Activated CD8-positive, alpha-beta memory T cell treated with anti-CD3 and anti-CD28 coated beads, Interleukin-2, amount 10 ng/mL, durations not matched to agents 7 days and 5 days (primary cell): ENCODE measurements at places on chromosomes 2 and 18. TPM values are rescaled to one million over a fixed set of nuclear protein-coding genes. Genes with fewer than 3 reads are reported as not detected.

CYP26B1 gene
- total RNA-seq: not detected

DUSP11 gene
- total RNA-seq: 23.9 TPM

NPAS2 gene
- total RNA-seq: 0.41 TPM

MATN3 gene
- total RNA-seq: not detected

QPCT gene
- total RNA-seq: 1.9 TPM

TANK gene
- total RNA-seq: 147 TPM

SNORC gene
- 1.8 TPM for total RNA-seq

KIF1A gene
- total RNA-seq: 0.76 TPM

TRAPPC12 gene
- total RNA-seq: 75.8 TPM

CCDC178 gene
- total RNA-seq: not detected

GKN1 gene
- not detected for total RNA-seq

CFAP65 gene
- total RNA-seq: not detected

USP37 gene
- 33.7 TPM for total RNA-seq

TLX2 gene
- total RNA-seq: 1.3 TPM

DPP4 gene
- 106 TPM for total RNA-seq

ODC1 gene
- 64.8 TPM for total RNA-seq

FSIP2 gene
- total RNA-seq: 0.09 TPM

PDCD1 gene
- 4.1 TPM for total RNA-seq

SUCLG1 gene
- total RNA-seq: 76.2 TPM

DNA sequence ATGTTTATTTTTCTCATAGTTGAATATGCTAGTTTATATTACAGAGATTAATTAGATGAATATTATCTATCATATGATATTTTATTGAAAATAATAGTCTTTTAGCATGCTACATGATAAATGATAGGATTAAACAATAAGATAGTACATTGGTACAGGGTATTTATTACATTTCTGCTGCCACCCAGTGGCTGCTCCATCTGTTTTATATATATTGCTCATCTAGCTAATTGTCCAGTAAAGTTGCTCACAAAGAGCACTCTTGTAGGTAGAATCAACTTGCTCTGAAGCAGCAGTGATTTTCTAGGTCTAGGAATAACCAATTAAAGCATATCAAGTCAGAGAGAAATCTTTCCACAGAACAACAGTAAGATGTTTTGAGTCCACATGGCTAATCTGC lies 183.3 kb downstream of the ASXL3 start:
- DNase-seq: no peak

DNA sequence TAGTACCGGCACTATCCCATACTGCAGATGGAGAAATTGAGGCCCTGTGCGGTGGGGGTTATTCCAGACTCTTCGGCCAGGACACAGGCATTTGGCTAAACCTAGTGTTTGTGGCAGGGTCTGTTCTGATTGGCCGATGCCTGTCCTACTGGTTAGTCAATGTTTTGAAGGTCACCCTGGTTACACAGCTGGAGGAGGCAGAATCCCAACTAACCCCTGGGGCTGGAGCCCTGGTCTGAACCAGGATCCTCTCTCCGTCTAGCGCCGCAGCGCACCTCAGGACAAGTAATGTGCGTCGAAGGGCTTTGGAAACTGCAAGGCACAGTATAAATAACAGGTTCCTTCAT lies 19.4 kb downstream of the TEX44 start:
- no peak for DNase-seq

GRCh38 chr2:72103161-72103560 lies 44.5 kb downstream of the CYP26B1 start:
- DNase-seq: peak; percentile 2

GRCh38 chr18:30163573-30163972 lies 879.0 kb downstream of the DSC3 start:
- no peak for DNase-seq

- DNase-seq: no peak
Observed at GRCh38 chr2:28776471-28776870, 24.8 kb downstream of the PPP1CB start.

DNA sequence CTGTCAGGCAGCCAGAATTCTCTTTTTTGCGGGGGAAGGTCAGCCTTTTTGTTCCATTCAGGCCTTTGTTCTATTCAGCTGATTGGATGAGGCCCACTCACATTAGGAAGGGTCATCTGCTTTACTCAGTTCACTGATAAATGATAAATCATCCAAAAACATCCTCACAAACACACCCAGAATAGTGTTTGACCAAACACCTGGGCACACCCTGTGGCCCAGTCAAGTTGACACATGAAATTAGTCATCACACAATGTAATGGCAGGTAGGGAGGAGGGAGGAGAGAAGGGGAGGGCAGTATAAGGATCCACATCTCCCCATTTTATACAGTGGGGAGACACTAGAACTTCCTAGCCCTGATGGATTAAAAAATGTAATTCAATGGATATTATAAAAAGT lies 8.3 kb upstream of the RMC1 start:
- no peak for DNase-seq

- peak; percentile 74 for DNase-seq
Observed at GRCh38 chr18:69947361-69948133, at the start of gene CD226. Gene CD226 (minus strand): TSS chr18:69947873. CDS start chr18:69947406, 467 bp downstream.

DNA sequence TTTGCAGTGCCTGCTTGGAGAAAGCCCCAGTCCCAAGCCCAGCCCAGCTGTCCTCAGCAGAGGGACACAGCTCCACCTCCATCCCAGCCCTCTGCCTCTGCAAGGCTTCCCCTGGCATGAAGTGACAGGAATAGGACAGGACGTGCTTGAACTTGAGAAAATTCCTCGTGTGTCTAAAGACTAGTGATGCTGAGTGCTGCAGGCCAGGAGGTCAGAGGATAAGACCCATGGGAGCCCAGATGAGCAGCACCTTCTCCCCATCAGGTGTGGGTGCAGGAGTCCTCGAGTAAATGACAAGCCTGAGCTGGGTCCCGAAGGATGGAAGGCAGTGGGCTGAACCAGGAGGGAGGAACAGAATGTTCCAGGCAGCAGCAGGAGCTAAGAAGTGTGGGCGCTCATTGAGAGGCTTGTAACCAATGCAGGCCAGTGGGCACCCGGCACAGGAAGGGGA lies 67.8 kb upstream of the UXS1 start:
- no peak for DNase-seq

- no peak for DNase-seq
Observed at GRCh38 chr2:229909090-229909489, 12.7 kb downstream of the TRIP12 start.

- DNase-seq: no peak
Observed at GRCh38 chr2:174198846-174199564, 49.3 kb downstream of the OLA1 start.

- no peak for DNase-seq
Observed at GRCh38 chr2:70531419-70532086, 22.1 kb downstream of the TGFA start.

GRCh38 chr2:198371921-198372543 lies 567.6 kb downstream of the PLCL1 start:
- peak; percentile 42 for DNase-seq

- no peak for DNase-seq
Observed at GRCh38 chr2:112256654-112257053, 1.8 kb upstream of the ZC3H8 start.

GRCh38 chr2:36701391-36701795 lies 4.9 kb downstream of the VIT start:
- DNase-seq: no peak

- DNase-seq: no peak
Observed at GRCh38 chr2:138447889-138448570, 53.5 kb upstream of the SPOPL start.

DNA sequence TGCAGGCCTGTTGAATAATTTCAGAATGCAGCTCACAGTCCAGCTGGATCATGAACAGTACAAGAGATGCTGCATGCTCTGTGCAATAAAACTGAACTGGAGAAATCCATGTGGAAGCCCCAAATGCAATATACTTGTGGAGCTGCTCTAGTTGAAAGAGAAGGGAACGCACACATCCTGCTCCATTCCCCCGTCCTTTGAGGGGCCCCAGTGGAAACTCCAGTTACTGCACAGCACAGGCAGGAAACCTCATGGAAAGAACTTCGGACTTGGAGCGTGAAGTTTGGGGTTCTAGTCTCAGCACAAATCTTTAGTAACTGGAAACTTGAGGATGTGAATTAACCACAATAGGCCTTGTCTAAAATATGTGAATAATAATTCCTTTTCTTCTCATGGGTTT lies 73.2 kb downstream of the PLA2R1 start:
- DNase-seq: no peak

DNA sequence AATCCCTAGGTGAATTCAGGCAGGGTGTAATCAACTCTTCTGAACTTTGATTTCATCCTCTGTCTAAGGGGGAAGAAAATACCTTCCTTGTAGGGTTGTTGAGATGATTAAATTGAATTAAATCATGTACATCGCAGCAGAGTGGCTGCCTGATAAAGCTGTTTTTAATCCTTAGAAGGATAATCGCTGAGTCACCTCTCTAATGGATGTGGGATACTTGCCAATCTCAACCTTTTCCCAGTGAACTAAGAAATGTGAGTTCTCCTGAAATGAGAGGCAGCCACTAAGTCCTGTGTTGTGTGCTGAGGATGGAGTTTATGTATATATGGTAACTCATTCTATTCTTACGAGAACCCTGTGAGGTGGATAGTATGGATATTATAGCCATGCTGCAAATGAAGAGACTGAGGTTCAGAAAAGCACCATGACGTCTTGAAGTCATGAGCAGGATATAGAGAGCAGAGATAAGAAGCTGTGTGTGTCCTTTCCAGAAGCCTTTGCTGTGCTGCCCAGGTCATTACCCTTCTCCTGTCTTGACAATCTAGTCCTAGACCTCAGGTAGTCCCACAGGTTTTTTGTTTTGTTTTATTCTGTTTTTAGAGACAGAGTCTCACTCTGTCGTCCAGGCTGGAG lies 93.3 kb downstream of the HNRNPLL start:
- DNase-seq: no peak

DNA sequence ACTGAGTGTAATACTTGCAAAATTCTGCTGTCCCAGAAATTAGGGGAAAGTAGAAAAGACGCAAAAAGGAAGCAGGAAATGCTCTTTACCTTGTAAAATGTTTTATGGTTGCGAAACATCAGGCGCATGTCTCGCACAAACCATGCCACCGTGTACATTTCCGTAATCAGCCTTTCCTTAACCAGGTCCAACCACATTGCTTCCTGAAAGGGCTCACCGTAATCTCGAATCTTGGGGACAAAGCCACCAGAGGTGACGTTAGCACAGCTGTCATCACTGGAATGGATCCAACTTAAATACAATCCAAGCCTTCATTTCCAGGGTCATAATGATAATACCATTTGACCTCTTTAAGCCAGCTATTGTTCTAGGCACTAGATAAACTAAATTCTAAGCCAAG lies 49.3 kb downstream of the SP110 start:
- DNase-seq: no peak

- DNase-seq: no peak
Observed at GRCh38 chr2:173843526-173843925, 121.6 kb downstream of the SP3 start.

DNA sequence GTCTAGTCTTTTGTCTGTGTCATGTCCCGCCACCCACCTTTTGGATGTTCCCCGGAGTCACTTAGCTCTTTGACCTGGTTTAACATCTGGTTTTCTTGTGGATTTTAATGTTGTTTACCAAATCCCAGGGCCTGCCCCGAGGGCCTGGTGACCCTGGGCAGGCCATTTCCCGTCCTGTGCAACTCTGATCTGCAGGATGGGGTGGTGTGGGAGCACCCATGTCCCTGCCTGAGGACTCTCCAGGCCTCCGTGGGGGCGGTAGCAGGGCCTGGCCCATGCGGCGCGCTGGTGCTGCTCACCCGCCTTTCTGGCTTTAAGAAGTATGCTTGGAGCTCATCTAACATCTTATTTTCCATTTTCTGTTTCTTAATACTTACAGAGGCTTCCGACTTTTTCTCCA lies 10.7 kb downstream of the RAMP1 start:
- DNase-seq: peak; percentile 7

DNA sequence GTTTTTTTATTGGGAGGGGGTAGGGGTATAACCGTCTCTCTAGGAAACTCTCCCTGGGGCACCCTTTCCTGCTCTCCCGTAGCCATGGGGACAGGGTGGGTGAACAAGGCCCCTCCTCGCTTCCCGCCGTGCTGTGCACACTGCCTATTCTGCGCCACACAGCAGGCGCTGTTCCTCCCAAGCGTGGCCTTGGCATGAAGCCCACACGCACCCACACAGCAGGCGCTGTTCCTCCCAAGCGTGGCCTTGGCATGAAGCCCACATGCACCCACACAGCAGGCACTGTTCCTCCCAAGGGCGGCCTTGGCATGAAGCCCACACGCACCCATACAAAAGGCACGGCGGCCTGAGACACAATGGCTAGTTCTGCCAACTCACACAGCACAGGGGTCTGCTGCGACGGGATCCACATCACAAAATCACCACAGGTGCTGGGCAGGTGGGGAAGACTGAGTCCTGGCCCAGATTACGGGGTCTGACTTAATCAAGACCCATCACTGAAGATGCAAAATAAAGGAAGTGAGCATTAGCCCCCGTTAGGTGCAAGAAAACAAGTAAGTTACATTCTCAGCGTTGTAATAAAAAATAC lies 46.6 kb upstream of the TPO start:
- no peak for DNase-seq

DNA sequence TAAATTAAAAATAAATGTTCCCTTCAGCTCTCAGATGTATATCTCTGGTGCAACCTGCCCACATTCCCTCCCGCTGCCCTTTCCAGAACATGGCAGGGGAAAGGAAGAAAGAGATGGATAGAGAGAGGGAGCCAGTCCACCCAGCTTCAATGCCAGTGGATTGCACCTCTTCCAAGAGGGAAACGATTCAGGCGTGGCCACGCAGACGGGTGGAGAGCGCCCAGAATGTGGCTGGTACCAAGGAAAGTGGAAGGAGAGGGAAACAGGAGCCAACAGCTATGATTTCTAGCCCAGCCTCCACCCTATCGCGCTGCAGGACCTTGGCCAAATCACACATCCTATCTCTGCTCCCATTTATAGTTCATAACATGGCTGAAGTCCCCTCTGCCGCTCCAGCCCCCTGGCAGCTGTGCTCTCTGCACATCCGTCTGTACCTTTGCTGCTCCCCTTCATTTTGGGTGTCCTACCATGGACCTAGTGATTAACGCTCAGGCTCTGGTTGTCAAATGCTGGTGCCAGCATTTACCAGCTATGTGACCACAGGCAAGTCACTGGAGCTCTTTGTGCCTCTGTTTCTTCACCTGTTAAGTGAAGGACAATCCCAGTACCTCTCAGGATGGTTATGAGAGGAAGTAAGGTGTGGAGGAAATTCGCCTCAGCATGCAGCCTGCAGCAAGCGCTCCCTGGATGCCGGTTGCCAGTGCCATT lies 66.5 kb downstream of the SFXN5 start:
- DNase-seq: no peak

GRCh38 chr18:2878656-2879330 lies 32.0 kb downstream of the EMILIN2 start:
- no peak for DNase-seq

DNA sequence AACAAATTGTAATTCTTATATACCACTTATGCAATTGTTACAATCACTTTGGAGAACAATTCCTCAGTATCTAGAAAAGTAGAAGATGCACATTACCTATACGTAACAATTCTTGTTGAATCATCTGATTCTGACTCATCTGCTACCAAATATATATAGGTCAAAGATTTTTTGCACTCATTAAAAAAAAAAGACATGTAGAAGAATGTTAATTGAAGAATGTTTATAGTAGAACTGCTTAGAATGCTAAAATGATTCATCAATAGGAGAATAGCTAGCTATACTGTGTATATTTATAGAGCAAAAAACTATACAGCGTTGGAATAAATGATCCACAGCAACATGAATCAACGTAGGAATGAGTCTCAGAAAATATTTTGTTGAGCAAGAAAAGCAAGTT lies 29.5 kb upstream of the STAT1 start:
- DNase-seq: no peak

GRCh38 chr2:102112692-102113665 lies 29.6 kb upstream of the IL1R1 start:
- no peak for DNase-seq

- DNase-seq: no peak
Observed at GRCh38 chr18:980586-980985, 75.9 kb downstream of the ADCYAP1 start.
